Stimulated activated CD4-positive, alpha-beta T cell treated with anti-CD3 and anti-CD28 coated beads, Interleukin-12 subunit alpha, Interleukin-12 subunit beta, amount 100 ng/mL, for 4 hours (primary cell): ENCODE measurements at places on chromosomes 13 and 19.

DNA sequence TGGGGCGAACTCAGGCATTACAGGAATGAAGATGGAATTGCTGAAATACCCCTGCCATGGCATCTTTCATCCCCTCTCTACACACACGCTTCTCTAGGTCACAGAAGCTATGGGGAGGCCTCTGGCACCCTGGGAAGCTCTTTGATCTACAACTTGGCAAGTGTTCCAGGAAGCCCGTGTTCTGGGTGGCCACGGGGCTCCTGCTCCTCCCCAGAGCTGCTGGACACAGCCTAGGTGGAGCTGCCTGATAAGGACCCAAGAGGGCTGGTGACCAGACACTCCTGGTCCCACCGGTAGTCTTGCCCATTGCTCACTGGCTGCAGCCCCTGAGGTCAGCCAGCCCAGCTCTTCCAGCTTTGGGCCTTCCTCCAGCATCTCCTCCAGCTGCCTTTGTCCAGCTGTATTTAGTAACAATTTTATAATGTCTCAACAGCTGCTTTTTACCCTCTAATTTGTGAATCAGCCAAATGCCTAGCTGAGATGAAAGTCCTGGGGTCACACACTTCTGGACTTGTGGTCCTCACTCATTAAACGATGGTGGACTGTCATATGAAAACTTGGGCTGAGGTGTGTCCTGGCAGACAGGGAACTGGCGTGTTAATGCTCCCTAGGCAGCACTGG lies 72.8 kb upstream of the SPATA13 start:
- DNase-seq, result no peak

DNA sequence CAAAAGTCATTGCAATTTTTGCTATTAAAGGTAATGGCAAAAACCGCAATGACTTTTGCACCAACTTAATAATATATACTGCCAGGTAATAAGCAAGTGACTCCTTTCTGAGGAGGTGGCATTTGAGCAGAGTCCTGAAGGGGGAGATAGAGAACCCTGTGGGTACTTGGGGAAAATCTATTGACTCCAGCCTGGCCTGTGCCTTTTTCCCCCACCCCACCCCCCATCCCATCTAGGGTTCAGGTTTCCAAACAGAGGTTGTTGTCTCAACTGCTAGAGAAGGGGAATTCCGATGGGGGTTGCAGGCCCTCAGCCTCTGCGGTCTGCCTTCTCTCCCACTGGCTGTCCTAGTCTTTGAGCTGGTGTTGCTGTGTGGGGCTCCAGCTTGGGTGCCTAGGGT lies 11.5 kb downstream of the S1PR2 start:
- DNase-seq, result no peak

DNA sequence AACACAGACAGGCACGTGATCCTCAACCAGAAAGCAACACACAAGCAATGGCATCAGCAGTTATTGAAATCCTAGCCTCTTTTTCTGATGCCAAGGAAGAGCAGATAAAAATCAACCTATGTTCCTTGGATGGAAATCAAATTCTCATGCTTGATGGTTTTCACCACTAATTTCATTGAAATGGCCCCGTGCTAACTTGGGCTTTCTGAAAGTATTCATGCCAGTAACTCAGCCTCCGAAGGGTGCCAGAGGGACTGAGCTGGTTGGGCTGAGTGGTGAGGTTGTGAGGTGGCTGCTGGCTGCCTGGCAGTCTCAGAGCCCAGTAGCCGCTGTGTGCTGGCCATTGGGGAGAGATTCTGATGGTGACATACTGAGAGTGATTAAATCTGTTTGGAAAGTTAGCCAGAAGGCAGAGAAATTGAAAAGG lies 309.3 kb downstream of the DCT start:
- DNase-seq, result no peak

- DNase-seq, result no peak
These were observed 108.3 kb upstream of the FRY start for GRCh38 chr13:31923134-31923763.

GRCh38 chr19:4730740-4731171 lies 7.1 kb upstream of the DPP9 start:
- DNase-seq, result peak; percentile 56

- no peak for DNase-seq
These were observed 5.8 kb upstream of the EPHX3 start for GRCh38 chr19:15237759-15238638.

GRCh38 chr13:50989476-50989875 lies 79.9 kb downstream of the RNASEH2B start:
- DNase-seq, result no peak

DNA sequence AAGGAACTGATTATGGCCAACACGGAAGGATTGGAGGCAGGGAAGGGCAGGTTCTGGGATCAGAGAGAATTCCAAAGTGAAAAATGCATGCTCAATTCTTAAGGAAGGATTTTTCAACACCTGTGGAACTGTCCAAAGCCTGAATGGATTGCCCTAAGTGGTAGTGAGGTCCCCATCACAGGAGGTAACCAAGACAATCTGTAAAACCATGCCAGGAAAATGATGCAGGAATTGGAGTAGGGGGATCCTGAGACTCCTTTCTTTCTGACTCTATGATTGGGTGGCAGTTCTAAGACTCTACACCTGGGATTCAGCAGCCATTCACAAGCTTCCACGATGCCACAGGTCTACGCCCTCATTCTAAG lies 56.5 kb upstream of the ZNRF4 start:
- DNase-seq, result no peak

- no peak for DNase-seq
These were observed 6.8 kb upstream of the ZSCAN5A start for GRCh38 chr19:56321254-56321988.

DNA sequence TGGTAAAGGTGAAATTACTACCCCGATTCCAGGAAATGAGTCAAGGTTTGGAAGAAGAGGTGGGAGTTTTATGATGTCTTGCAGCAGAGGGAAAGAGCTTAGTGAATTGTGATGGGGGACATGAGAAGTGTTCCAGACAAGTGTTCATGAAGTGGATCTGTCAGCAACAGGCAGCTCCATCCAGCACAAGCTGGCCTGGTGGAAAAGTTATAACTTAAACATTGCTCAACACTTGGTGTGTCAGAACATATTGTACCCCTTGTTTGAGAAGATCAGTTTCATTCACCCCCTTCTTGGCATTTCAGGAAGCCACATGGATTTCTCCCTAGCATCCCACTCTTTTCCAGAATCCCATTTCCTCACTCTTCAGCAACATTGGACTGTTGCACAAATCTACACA lies 222.0 kb downstream of the B3GLCT start:
- no peak for DNase-seq

DNA sequence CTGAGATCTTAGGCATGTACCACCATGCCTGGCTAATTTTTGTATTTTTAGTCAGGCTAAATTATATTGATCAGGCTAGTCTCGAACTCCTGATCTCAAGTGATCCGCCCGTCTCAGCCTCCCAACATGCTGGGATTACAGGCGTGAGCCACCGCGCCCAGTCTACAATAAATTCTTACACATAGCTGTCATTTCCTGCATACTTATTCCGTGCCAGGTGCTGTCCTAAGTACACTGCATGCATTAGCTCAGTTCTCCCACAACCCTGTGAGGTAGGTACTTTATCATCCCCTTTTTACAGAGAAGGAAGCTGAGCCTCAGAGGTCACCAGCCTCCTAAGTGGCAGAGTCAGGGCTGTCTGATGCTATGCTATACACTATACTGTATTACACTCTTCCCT lies 7.2 kb upstream of the RHPN2 start:
- no peak for DNase-seq

DNA sequence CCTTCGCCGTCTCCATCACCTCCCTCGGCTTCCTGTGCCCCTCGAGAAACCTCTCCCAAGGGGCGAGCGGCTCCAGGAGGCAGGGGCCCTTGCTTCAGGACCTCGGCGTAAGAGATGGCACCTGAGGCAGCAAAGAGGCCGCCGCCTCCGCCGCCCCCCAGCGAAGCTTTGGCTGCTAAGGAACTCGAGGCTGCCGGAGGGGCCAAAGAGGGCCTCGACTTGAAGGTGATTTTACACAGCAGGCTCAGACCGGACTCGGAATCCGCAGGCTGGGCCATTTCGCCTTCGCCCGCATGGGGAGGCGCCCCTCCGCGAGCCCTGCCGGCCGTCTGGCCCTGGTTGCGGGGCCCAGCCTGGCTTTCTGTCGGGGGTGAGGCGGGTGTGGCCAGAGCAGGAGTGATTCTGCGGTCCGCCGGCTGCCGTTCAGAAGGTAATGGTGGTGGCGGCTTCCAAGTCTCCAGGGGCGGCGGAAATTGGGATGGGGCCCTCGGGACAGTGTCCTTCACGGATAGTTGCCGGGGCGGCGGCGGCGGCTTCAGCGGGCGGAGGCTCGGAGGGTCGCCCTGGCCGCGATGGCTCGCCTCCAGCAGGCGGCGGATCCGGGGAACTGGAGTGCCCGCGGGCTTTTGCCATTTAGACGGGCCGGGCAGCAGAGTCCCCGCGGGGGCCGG lies 1.4 kb downstream of the GGN start:
- DNase-seq, result no peak

- DNase-seq, result no peak
These were observed 22.5 kb downstream of the ZIC5 start for GRCh38 chr13:99948907-99949678.

DNA sequence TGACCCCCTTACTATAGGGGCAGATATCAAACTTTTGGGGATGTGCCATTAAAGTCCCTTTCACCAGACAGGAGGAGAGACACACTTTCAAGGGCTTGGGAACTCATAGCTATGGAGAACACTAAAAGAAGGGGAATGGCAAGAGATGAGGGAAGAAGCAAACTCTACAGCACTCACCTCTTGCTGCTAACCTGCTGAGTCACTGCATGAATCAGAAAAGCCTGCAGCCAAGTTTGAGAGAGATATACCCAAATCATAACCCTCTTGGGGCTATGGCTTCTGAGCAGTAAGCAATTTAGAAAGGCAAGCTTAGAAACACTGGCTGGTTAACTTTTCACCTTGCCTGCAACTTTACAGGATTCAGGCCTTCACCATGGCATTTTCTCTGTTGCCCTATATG lies 1028.0 kb downstream of the UQCRFS1 start:
- no peak for DNase-seq

DNA sequence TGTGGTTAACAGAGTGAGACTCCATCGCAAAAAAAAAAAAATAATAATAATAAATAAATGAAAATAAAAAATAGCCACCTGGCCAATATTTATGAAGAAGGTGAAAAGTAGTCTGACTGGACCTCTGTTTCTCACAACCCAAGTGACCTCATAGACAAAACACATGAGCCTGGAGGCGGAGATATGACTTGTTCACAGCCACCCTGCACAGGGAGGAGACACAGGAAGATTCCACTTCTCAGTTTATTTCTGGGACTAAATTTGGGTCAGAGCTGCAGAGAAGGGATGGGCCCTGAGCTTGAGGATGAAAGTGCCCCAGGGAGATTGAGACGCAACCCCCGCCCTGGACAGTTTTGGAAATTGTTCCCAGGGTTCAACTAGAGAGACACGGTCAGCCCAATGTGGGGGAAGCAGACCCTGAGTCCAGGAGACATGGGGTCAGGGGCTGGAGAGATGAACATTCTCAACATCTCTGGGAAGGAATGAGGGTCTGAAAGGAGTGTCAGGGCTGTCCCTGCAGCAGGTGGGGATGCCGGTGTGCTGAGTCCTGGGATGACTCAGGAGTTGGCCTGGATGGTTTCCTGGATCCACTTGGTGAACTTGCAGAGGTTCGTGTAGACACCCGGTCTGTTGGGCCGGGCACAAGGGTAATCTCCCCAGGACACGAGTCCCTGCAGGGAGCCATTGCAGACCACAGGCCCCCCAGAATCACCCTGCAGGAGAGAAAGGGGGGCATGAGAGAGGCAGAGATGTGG lies 9.6 kb downstream of the KLK5 start:
- no peak for DNase-seq

DNA sequence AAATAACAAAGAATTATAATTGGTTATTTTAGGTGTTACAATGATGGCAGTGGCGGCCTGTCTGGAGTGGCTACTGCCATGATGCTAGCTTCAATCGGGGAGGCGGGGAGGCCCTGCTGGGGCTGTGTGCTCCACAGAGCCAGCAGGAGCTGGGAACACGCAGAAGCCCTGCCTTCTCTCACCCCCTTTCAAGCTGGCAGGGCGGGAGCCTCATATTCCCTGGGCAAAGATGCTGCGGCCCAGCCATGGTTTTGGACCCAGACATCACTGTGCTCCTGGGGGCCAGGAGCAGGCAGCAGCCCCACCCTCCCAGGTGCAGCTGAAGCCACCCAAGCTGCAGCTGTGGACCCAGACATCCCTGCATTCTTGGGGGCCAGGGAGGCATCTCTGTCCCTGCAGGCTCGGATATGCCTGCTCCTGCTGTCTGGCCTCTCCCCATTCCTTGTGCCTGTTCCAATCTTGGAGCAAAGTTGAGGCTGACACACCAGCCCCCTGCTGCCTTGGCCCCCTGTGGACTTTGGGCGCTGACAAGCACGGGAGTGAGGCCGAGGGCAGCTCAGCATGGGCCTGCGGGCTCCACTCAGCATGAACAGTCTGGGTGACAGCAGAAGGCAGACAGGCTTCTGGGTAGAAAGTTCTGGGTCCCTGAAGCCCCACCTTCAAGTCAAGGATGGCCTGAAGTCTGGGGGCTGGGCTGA lies 263.1 kb upstream of the HTR2A start:
- DNase-seq, result no peak

DNA sequence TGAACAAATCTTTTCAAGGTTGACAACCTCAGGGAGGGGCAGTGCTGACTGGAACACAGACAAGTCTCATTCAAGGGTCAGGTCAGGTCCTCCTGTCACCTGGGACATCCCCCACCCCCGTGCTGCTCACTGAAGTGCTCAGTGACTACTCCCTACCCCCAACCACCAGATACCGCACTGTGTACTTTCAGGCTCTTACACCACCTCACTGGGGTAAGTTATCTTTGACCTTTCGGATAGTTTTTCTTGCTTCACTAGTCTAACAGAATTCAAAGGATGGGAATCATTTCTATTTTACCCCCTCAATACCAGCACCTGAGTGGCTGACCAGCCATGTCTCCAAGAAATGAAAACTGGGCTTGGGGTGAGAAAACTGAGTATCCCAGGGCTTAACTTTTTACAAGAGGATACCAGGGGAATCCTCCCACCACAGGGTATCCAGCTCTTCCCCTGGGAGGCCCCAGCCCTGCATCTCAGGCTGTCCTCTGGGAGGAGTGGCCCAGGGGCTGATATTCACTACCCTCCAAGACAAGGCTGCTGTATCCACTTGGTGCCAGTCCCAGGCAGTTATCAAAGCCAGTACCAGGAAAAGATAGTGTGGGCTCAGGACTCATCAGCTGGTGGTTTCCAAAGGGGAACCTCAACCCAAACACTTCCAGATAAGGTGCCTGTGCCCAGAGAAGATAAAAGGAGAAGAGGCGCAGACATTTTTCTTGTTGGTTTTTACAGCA lies 2.1 kb downstream of the ZNF563 start:
- DNase-seq, result peak; percentile 59

GRCh38 chr13:59112221-59112718 lies 1051.5 kb downstream of the DIAPH3 start:
- DNase-seq, result no peak

DNA sequence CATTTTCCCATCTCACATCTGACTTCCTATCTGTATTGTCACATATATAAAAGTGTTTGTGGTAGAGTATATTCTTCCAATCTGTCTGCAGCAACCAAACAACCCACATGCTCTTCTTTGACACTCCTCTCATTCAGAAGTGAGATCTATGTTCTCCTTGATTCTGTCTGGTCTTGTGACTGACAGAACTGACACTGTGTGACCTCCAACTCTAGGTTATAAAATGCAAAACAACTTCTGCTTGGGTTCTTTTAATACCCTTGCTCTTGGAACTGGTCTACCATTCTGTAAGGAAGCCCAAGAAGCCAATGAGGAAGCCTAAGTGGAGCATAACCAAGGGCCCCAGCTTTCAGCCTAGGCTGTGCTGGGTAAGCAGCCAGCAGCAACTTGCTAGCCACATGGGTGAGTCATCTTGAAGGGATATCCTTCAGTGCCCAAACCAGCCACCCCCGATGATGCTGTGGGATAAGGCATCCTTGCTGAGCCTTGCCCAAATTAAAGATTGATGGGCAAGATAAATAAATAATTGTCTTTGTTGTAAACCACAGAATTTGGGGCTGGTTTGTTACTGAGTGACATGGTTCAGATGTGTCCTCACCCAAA lies 18.4 kb upstream of the ITM2B start:
- no peak for DNase-seq
